A549 treated with dexamethasone at 1 μM for 4 hours (cell line): ENCODE measurements at places on chromosomes 5 and 9. TPM values are rescaled to one million over a fixed set of nuclear protein-coding genes. Genes with fewer than 3 reads are reported as not detected.

DBH gene
- not detected in 5 replicates for total RNA-seq

FOXI1 gene
- not detected in 5 replicates for total RNA-seq

GABBR2 gene
- 0.19 to 0.28 TPM (median 0.27 TPM) in 5 replicates for total RNA-seq

SLCO6A1 gene
- total RNA-seq, result not detected in 5 replicates

PDE6A gene
- total RNA-seq, result 0.20 to 0.32 TPM (median 0.30 TPM) in 5 replicates

MSMP gene
- total RNA-seq, result not detected in 5 replicates

KLHL3 gene
- 0.07 to 0.21 TPM (median 0.15 TPM) in 5 replicates for total RNA-seq

HAPLN1 gene
- not detected in 5 replicates for total RNA-seq

TAF7 gene
- 61.8 to 74.9 TPM (median 70.3 TPM) in 5 replicates for total RNA-seq

PRELID2 gene
- total RNA-seq, result 8.0 to 10.4 TPM (median 9.8 TPM) in 5 replicates

TAF11L5 gene
- total RNA-seq, result not detected in 5 replicates

PCDHA1 gene
- total RNA-seq, result 0.08 to 0.21 TPM (median 0.18 TPM) in 5 replicates

FAM163B gene
- total RNA-seq, result not detected in 5 replicates

C1QTNF2 gene
- 0.08 to 0.16 TPM (median 0.09 TPM) in 5 replicates for total RNA-seq
